NCI-H446 treated with DMSO at 0.1 percent for 48 hours (cell line): ENCODE measurements at places on chromosomes 11 and 22.
A peak's percentile ranks its signal among the peaks of the same experiment; 100 is the strongest.

GRCh38 chr11:73388265-73389133, 12.3 kb downstream of the RELT start:
- no peak for DNase-seq

GRCh38 chr11:121557348-121557747, 104.6 kb upstream of the SORL1-AS1 start:
- no peak for DNase-seq

DNA sequence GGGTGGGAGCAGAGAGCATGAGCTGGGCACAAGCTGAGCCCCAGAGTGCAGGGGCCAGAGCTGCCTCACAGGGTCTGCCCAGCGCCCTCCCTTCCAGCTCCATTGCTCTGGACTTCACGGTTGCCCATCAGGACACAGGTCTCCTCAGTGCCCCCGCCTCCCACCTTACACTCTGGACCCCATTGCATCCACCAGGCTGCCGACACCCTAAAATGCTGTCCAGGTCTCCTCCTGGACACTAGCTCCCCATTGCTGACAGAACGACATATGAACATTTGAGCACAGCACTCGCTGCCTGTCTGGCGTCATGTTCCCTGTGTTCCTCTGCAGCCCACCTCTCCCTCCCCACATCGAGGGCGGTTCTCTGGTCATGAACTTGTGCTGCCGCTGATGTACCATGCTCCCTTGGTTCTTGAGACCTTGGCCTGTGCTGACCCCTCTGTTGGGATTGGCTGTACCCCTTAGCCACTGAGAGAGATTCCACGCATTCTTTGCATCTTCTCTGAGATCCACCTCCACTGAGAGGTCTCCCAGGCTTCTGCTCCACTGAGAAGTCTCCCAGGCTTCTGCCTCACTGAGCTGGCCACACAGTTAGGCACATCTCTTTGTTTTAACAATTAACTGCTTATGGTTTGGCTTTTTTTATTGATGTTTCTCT, 34.2 kb upstream of the NECTIN1 start:
- no peak for DNase-seq

DNA sequence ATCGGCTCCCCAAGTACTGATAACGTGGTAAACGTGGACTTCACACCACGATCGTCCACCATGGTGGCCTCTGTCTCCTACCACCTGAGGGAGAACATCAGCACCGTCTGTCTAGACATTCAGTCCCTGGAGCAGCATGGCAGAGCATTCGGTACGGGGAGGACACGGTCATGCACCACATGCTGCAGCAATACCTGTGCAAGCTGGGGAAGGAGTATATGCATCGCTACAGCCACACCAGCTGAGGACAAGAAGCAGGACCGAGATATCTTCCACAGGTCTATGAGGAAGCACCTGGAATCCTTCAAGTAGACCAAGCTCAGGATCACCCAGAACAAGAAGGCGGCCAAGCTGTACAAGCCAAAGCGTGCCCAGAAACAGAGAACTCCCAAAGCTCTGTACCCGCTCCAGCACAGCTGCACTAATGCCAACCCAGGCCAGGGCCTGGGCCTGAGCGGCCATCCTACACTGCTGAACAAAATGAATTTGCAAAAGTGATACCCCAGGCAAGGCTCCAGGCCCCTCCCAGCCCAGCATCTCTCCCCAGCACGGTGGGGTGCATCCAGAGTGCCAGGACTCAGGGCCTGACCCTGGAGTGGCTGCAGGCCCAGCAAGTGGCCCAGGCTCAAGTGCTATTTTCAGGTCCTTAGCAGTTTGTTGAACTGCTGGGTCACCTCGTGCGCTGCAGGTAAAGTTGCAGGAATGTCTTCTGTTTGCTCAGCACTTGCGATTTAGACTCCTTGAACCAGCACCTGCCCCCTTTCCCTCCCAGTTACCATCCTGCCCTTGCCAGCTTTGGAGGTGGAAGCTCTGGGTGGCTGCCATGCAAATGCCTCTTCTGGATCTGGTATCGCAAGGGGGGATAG, 119.3 kb upstream of the SERPIND1 start:
- no peak for DNase-seq

GRCh38 chr11:96486890-96487611, 97.2 kb downstream of the JRKL start:
- DNase-seq: no peak

GRCh38 chr11:133597236-133597635, 64.9 kb upstream of the OPCML start:
- no peak for DNase-seq

DNA sequence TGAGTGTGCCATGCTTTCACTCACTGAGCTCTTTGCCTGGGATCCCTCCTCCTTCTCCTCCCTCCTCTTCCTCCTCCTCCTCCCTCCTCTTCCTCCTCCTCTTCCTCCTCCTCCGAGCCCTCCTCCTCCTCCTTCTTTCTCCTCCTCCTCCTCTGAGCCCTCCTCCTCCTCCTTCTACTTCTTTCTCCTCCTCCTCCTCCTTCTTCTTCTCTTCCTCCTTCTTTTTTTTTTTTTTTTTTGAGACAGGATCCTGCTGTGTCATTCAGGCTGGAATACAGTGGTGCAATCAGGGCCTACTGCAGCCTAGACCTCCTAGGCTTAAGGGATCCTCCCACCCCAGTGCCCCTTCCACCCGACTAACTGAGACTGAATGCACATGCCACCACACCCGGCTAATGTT, 62.3 kb downstream of the DEUP1 start:
- no peak for DNase-seq

GRCh38 chr11:111639226-111639925, 37.1 kb downstream of the SIK2 start:
- no peak for DNase-seq

DNA sequence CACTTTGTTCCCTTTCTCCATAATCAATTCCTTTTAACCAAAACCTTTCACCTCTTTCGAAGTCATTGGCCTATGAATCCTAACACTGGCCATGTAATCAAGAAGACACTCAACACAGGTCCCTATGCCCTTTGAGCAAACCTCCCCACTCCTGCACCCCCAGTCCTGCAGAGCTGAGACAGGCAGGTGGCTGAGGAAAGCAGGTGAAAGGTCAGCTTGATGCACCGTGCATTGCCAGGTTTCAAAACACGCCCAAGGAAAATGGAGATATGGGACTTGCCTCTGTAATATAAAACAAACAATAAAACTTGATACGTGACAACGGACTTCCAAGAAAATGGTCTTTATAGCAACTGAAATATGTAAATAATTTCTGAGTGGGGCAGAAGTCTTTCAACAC, 10.6 kb downstream of the CPT1A start:
- DNase-seq: no peak

GRCh38 chr11:114308689-114309089, 12.5 kb downstream of the NNMT start:
- no peak for DNase-seq

DNA sequence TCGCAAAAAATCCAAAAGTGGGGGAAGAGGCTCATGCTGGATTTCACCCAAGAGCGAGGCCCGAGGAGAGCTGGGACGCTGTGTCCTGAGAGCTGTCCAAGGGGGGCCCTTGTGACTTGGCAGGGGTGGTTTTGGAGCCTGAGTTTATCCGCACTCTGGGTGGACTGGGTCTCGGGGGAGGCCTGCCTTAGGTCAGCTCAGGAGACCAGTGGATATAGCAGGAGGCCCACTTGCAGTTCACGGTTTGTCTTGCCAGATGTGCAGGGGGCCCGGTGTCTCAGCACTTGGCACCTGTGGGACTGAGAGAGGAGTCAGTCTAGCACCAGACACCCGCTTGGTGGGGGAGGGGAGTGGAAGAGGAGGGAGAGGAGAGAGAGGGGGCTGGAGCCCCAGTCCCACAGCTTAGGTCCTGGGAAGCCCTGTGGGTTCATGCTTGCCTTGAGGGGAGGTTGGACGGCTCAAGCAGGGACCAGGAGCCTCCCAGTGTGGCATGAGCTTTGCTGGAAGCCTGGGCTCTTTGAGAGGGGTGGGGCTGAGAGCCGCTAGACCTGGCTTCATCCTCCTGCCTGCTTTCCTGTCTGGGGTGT, 33.4 kb downstream of the PARVB start:
- DNase-seq: no peak

DNA sequence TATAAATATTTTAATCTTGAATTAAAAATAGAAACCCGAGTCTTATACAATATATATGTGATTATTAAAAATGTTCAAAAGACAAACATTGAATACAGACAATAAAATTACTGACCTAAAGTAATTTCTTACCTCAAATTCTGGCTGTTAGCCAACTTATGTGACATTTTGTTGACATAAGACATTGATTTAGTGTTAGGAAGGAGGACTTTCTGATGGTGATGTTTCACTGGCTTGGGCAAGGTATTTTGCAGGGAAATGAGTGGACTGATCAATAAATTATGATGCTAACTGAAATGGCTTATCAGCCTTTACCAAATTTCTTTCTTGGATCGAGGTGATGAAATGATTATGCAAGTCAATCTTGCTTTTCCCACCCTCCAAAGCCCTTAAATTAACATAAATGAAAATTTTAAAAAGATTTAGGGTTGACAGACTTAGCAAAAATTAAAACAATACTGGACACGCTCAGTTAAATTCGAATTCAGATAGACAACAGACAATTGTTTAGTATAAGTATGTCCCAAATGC, 33.2 kb upstream of the FZD4 start:
- DNase-seq: no peak

DNA sequence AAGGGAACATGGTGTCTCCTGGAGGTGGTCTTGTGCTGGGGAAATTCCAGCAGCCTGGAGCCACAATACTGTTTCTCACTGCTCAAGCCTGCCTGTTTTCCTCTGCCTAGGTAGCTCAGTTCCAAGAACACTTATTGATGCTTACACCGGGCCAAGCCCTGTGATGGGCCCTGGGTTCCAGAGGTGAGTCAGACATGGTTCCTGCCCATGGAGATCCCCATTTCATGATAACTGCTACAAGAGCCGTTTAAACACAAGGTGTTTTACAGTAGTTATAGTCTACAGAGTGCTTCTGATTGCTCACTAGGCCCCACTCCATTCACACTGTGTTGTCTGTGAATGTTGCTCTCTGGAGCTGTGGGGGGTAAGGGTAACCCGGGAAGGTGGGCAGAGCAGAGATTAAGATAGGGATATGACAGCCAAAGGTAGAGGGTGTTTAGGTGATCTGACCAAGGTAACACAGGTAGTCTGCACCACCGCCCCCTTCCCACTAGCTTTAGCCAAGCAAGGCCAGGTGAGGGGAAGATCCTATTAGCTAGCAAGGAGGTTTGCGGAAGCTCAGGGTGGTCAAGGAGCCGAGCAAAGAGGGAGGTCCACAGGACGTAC, 696 bp upstream of the MICAL2 start:
- no peak for DNase-seq

DNA sequence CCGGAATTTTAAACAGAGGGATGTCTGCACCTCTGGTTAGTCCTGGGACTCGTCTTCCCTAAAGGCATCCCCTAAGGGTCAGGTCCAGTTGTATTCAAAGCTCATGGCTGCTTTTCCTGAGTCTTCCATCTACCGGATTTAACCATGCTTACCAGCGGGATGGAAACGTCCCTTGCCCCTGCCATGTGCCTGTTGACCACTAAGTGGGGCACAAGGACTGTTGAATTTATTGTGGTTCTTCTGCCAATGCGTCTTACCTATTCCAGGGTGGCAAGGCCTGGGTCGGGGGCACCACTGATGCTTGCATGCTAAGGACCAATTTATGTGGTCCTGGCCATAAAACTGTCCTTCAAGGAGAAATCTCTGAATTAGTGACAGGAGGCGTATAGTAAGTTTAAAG, 25.6 kb downstream of the ANKRD42 start:
- DNase-seq: no peak

DNA sequence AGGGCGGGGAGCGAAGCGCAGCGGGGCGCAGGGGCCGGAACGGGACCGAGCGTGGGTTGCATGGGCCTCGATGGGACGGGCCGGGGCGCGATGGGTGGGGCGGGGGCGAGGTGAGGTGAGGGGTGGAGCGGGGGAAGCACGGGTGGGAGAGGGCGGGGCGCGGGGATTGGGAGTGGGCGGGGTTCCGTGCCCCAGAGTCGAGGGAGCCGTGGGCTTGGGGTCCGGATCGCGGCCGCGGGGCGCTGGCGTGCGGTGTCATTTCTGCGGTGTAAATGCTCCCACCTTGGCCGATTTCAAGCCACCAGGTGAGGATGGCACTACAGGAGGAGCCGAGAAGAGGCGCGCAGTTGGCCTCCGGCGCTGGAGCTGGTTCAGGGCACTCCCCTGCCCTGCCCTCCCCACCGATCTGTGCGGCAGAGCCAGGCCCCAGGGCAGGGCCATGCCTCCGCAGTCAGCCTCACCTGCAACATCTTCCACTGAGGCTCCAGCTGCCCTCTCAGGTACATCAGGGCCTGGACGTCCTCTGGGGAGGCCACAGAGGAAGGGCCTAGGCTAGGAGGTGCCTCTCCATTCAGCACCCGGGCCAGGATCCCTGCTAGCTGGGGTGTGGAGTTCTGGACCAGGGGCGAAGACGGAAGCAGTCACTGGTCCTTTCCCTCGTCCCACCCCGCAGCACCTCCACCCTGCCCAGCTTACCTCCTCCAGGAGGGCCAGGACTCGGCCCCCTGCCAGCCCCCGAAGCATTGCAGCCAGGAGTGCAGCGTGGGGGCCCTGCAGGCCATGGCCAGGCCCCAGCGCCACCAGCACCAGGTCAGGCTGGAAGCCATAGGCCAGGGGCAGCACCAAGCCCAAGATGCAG, 620 bp upstream of the TUBGCP6 start:
- DNase-seq: no peak

DNA sequence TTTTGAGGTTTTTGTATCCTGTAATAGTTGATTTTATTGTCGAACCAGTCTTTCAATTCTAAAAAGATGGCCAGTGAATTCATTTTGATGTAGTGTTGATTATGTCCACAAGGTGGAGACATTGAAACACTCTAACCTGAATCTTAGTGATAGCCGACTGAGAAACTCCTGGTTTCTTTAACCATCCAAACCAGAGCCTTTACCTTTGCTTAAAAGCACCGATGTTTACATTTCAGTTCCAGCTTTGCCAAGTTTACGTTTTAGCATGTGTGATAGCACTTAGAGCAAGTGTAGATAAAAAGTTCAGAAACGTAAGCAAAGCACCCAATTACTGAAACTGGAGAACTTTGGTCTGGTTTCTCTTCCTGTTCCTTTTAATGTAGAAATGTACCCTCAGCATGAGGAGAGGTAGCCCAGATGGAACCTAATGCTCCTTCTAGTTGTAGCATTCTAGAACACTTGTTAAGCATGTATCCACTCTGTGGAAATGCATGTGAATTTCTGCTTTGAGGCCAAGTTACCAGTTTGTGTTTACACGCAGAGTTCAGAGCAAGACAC, 208.6 kb downstream of the DBX1 start:
- DNase-seq: peak; percentile 39

DNA sequence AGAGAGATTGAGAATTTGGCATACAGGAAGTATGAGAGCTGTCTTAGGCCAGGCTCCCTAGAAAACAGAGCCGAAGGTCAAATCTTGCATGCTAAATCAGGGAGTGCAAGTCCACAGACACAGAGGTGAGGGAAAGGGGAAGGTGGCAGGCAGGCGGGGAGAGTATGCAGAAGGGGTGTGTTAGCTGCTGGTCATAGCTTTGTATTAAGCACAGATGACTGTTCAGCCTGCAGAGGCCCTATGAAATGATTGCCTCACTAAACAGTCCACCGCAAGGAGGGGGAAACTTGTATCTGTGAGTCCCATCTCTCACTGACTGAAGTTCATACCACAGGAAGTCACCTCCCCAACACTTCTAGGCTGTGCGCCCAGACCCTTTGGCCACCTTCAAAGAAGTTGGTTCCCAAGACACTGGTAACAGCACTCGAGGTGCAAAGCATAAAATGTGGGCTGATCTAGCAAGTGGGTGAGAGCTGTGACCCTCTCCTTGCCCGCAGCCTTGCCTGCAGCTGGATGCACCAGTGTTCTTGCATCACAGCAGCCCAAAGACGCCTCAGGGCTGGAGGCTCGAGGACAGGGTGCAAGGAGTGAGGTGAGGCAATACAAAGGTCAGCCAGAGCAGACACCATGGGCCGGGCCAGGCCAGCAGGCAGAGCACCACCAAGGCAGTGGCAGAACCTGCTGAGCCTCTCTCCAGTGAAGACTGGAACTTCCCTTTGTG, 115.3 kb upstream of the TBCEL start:
- no peak for DNase-seq
